ENCODE measurements at places on chromosomes 11 and 22.
A peak's percentile ranks its signal among the peaks of the same experiment; 100 is the strongest.

DNA sequence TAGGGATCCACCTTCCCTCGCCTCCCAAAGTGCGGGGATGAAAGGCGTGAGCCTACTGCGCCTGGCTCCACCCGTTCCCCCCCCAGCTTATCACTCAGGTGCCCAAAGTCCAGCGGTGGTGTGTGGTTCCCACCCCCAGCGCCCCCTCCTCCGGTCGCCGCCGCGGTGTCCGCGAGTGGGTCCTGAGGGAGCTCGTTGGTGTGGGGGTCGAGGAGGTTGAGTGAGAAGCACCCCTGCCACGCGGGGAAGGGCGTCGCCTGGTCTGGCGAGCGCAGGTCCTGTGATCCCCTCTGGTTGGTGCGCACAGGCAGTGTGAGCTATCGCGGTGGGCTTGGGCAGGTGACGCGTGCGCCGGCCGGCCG is 3900.6 kb upstream of the OR11H1 start:
- DNase-seq: no peak

DNA sequence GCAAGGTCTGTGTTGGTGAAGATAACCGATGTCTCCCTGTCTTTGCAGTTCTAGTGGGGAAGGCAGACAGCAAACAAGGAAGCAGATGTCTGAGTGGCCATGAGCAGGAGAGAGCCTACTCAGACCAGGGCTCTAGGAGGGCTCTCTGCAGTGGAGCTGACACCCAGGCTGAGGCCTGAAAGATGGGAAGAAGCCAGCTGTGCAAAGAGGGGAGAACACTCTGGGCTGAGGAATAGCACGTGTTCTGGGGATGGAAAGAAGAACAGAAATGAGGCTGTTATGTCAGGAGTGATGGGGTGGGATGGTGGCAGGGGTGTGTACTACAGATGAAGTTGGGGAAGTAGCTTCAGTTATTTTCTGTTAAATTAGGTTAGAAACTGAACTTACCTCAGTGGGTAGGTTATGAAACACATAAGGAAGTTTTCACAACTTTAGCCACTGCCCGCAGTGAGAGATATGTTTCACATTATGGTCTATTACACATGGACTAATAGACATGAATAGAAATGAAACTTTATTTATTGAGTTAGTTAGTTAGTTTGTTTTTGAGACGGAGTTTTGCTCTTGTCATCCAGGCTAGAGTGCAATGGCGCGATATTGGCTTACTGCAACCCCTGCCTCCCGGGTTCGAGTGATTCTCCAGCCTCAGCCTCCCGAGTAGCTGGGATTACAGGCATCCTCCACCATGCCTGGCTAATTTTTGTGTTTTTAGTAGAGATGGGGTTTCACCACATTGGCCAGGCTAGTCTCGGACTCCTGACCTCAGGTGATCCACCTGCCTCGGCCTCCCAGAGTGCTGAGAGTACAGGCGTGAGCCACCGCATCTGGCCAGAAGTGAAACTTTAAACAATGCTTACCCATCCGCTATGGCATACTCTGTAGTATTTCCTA is 7.8 kb downstream of the DCPS start:
- no peak for DNase-seq

- DNase-seq: peak; percentile 98
Observed at GRCh38 chr22:27107824-27108223, 450.4 kb downstream of the MIAT start.

GRCh38 chr11:127733552-127733951 is 733.0 kb upstream of the KIRREL3 start:
- DNase-seq: no peak

DNA sequence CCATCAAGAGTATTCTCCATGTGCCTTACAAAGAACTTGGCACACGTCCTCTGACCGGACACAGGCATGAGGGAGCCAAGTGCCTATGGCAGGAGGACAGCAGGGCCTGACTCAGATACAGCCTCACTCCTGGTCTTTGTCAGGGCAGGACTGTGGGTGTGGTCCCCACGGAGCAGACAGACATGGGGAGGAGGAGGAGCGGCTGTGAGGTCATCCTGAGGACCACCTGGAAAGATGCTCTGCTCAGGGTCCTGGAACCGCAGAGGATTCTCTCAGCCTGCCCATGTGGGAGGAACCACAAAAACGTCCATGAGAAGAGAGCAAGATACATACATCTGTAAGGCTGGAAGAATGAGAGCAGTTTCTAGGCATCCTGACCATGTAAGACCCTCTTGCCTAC is 576.3 kb downstream of the BRD1 start:
- DNase-seq: no peak

GRCh38 chr11:76152741-76153570 is 53.3 kb downstream of the WNT11 start:
- DNase-seq: no peak

DNA sequence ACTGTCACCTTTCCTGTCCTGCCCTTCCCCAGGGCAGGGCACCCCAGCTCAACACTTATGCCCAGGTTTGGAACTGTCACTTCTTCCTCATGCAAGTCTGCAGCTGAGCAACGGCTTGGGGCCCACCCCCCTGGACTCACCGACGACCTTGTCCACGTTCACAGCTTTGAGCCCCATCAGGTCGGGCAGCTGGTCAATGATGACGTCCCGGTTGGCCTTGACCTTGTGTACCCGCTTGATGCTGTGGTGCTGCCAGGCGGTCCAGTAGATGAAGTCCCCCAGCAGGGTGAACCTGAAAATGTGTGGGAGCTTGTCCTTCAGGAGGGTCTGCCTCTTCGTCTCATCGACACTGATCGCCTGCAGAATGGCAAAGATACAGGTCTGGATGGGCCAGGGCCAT is 135.0 kb downstream of the CRYBB2 start:
- DNase-seq: no peak

DNA sequence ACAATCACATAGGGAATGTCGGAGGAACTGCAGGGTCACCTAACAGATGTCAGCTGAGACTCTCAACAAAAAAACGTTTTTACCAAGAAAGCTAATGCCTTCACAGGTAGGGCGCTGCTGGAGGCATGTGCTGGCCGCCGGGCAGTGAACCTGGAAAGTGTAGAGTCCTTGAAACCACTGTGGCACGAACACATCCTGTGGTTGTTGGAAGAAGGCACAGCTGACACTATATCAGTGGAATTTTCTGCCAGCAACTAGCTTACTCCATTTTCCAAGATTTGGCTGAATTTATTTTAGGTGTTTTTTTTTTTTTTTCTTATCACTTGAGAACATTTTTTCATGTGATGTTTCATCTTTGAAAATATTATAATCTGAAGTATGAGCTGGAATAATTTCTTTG is 14.2 kb downstream of the TRMU start:
- DNase-seq: peak; percentile 7

DNA sequence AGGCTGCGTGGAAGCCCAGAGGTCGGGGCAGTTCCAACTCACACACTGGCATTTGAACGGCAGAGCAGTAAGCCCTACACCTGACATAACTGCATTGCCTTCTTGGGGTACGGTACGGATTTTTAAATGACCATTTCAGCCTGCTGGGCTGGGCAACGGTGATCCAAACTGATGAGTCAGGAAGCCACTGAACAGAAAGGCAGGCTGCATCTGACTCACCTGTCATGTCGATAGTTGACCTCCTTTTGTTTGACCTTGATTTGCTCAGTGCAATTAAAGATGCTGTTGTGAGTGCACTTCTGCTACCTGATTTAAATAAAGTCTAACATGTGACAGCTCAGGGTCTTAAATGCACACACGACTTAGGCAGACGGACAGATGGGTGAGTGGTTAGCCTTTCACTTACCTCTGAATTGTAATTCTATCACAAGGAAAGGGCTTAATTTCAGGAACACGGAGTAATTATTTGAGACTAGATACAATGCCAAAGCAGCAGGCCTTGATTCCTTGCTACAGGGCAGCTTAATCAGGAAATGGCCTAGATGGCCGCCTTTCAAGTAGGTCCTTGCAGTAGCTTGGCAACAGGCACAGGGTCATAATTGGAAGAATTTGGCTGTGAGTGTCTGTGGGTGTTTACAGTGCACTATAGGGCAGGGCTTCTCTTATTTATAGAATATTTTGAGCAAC is 52.2 kb downstream of the BMAL1 start:
- DNase-seq: peak; percentile 58

DNA sequence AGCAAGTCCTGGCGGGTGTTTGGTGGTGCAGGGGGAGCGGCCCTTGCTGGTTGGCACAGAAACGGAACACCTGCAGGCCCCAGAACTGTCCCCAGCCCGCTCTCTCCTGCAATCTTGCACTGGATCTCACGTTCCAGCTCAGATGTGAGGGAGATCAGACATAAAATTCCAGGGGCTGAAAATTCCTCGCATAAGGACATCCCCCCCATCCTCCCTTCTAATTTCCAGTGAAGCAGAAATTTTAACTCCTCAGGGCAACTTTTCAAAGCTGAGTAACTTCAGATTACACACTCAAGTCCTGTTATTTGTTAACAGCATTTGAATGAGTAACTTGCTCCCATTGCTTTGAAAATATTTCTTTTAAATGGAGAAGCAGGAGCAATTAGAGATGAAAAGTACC is 40.3 kb upstream of the RASSF10 start:
- DNase-seq: peak; percentile 95

DNA sequence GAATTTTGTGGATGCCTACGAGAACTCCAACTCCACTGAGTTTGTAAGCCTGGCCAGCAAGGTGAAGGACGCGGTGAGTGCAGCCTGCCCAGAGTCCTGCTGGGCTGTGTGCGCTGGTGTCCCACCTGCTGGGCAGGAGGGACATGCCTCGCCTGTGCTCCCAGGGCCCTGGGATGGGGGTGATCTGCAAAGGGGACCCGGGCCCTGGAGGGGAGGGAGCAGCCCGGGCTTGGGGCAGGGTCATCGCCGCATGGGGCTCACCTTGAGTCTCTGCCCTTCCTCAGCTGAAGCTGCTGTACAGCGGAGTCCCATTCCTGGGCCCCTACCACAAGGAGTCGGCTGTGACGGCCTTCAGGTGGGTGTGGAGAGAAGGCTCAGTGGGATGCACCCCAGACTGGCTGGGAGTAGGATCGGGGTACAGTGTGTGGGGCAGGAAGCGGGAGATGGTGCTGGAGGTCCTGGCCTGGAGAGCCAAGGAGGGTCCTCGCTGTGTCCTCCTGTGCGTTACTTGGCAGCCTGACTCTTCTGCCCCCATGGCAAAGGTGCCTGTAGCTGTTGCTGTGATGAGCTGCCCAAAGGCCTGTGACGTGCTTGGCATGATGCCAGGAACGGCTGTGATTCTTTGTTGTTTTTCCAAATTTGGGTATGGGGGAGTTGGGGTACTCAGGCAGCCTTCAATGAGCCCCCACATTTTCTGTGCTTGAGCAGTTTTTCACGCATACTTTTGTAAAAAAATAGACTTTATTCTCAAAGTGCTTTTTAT is 29.2 kb downstream of the ST14 start:
- DNase-seq: no peak

GRCh38 chr11:126930091-126930841 is 70.3 kb downstream of the KIRREL3 start:
- no peak for DNase-seq

GRCh38 chr11:11391796-11392463 is 38.9 kb upstream of the CSNK2A3 start:
- DNase-seq: peak; percentile 98

- no peak for DNase-seq
Observed at GRCh38 chr11:75146711-75147110, 4.2 kb upstream of the SLCO2B1 start.

DNA sequence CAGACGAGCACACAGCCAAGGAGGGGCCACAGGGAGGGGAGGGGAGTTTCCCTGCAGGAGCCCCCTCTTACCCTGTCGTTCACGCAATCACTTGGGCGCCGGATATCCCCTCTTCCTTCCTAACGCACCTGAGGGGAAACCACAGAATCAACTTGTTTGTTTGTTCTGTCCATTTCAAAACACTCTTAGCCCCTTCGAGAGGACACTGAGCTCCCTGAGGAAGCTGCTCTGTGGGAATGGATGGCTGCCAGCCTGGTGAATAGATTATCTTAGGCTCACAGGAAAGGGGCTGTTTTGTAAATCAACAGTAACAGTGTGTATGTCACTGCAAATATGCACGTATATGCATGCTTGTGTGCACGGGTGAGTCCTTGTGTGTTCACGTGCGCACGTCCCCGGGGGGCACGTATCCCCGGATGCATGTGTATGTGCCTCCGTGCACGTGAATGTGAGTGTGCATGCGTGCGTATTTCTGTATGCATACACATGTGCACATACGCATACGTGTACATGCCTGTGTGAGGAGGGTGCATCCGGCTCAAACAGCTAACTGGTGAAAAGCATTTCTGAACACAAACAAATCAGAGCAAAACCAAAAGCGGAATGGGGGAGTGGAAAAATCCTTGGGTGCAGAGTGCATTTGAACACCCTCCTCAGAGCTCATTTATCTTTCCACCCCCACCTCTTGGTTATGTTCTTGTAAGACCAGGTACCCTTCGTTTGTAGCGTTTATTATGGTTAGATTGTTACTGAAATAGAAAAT is 7.2 kb downstream of the ARSA start:
- DNase-seq: no peak

- DNase-seq: peak; percentile 11
Observed at GRCh38 chr11:72136684-72137262, 1.2 kb downstream of the FOLR3 start.

DNA sequence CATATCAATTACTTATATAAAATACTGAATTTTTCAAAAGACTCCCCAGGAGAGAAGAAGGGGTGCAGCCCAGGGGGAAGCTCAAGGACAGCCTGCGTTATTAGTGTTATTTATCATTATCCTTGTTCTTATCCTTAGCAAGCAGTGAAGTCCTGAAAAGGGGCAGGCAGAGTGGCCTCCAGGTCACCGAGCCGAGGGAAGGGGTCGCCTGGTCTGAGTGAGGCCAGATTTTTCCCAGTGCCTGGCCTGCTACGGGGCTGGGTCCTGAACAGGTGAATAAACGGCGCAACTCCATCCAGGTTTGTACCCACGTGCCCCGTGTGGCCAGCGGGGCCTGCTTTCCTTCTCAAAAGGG is 123.7 kb downstream of the BRD1 start:
- no peak for DNase-seq

- DNase-seq: peak; percentile 78
Observed at GRCh38 chr11:93477684-93478234, 65.4 kb downstream of the SMCO4 start.

- DNase-seq: no peak
Observed at GRCh38 chr22:17086788-17087497, 2.1 kb downstream of the IL17RA start.

GRCh38 chr22:47209547-47210023 is 447.1 kb downstream of the TBC1D22A start:
- DNase-seq: no peak

GRCh38 chr22:26377170-26377830 is 51.8 kb upstream of the ASPHD2 start:
- no peak for DNase-seq

DNA sequence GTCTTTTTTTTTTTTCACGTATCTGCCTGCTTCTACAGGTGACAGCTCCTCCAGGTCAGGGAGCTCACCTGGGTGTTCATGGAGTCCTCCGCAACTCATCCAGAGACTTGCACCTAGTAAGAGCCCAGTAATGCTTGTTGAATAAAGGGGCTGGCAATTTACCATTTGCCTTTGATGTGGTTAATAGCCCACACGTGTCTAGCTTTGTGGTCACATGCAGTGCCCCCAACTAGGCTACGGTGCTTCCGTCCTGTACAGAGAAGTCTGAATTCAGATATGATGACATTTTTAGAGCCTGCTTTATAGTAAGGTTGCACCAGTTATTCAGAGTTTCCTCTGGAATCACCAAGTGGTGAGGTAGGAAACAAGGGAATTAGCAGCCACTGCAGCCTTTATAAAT is 199.4 kb upstream of the MTMR2 start:
- no peak for DNase-seq

- no peak for DNase-seq
Observed at GRCh38 chr11:119772641-119773415, 43.8 kb upstream of the NECTIN1 start.

GRCh38 chr22:23233752-23234408 is 53.6 kb downstream of the BCR start:
- DNase-seq: no peak
